Cerebellar nuclear complex (tissue), 1 donor: ENCODE measurements at places on chromosomes 5 and 9.

GRCh38 chr9:126430124-126430523 is 103.5 kb downstream of the MVB12B start:
- no peak for DNase-seq

DNA sequence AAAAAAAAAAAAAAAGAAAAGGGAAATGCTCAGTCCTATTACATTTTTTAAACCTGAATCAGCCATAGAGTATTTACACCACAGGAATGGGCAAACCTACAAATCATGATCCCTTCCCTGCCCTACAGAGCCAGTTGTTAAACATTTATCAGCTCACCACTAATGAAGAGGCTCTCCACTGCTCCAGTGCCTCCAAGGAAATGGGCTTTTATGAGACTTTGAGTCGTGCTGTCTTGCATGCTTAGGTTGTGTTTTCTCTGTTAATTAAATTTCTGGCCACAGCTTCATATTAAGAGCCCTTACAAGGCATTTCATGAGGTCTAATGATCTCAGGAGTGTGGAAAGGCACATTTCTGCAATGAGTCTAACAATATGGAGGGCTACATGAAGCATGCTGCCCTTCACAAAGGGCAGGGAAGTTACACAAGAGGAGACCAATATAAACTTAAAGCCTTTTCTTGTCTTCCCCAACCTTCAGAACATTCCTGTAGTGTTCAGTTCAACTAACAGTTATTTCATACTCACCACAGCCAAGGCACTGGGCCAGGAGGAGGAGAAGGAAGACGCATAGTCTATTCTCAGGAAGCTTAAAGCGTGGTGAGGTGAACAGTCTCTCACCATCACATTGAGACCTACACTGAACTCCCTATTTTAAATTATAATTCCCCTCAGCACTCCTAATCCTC is 140.1 kb upstream of the ABCA1 start:
- no peak for DNase-seq

DNA sequence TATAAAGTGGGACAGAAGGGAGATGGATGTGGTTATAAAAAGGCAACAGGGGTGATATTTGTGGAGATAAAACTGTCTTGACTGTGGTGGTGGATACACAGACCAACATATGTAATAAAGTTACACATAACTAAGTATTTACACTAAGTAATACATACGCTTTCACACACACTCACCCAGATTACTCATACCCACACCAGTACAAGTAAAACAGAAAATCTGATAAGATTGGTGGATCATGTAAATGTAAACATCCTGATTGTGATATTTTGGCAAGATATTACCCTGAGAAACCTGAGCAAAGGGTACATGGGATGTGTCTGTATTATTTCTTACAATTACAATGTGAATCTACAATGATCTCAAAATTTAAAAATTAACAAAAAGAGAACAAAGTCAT is 53.3 kb upstream of the SLIT3 start:
- no peak for DNase-seq

- DNase-seq, result no peak
These were observed 176.0 kb downstream of the ATP10B start for GRCh38 chr5:160675988-160676387.

DNA sequence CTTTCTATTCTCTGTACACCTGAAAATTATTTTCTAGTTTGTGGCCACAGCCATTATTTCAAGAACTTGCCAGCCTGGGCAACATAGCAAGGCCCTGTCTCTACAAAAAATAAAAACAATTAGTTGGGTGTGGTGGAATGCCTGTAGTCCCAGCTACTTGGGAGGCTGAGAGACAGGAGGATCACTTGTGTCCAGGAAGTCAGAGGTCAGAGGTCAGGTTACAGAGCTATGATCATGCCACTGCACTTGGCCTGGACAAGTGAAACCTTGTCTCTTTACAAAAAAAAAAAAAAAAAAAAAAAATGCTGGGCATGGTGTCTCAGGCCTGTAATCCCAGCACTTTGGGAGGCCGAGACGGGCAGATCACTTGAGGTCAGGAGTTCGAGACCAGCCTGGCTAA is 58.3 kb downstream of the HMGCR start:
- no peak for DNase-seq

- no peak for DNase-seq
These were observed 61.0 kb upstream of the C5orf58 start for GRCh38 chr5:170171811-170172210.

- no peak for DNase-seq
These were observed 106.8 kb upstream of the NREP start for GRCh38 chr5:111863801-111864200.

GRCh38 chr9:134555094-134555650 is 86.4 kb upstream of the COL5A1 start:
- DNase-seq, result no peak

- DNase-seq, result no peak
These were observed 33.5 kb upstream of the HOMER1 start for GRCh38 chr5:79547429-79547822.

DNA sequence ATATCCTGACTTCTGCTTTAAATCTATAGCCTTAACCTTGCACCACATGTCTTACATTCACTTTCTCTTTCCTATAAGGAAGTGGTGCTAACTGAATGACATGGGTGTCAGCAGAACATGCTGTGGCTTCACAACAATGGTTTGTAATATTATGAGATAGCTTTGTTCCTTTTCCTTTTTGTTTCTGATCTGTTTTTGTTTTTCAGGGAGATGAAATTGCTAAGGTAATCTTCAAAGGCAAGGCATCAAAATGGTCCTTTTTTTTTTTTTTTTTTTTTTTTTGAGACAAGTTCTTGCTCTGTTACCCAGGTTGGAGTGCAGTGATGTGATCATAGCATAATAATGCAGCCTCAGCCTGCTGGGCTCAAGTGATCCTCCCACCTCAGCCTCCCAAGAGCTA is 53.6 kb upstream of the RANBP6 start:
- DNase-seq, result no peak

- DNase-seq, result no peak
These were observed 17.9 kb downstream of the NDST1 start for GRCh38 chr5:150525781-150526180.

DNA sequence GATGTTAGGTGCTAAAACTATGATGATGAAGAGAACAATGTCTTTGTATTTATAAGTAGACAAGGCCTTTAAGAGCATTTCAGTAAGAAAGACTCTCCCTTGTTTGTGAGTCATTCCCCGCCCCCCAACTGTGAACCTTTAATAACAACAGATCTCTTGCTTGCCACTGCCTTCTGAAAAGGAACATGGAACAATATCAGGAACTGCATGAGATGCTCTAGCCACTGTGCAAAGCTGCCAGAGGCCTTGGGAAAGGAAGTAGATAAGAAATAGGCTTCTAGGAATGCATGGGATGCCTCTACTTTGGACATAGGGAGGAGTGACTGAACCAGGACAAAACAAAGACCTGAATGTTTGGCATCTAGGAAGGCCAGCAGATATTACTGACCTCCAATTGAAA is 296.1 kb upstream of the MPDZ start:
- DNase-seq, result no peak

DNA sequence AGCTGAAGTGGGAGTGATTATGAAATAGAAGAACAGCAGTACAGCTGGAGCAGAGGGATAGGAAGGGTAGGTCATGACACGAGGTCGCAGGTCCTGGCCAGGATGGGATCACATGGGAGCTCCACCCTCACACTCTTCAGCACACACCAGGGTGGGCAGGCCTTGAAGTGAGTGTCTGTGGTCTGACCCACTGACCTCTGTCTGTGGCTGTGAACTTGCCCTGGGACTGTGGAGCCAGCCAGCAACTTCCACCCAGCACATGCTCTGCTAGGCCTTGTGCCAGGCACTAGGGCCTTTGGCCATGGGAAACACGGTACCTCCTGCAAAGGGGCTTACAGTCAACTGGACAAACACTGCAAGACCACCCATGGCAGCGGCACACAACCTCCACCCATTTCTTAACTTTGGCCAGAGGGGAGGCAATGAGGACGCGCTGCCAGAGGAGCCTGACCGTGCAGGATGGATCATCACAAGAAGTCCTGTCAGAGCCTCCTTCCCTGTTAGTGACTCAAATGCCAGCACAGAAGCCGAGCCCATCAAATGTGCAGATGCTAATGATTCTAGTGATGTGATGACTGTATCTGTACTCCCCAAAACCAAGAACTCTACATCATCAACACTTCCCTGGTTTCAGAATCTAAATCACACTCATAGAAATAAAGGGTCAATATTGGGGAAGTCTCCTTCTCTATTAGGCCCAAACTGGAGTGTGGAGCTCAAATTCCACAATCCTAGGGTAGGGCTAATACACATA is 113.6 kb downstream of the DPYSL3 start:
- no peak for DNase-seq

GRCh38 chr5:9363026-9363425 is 182.8 kb downstream of the SEMA5A start:
- no peak for DNase-seq

DNA sequence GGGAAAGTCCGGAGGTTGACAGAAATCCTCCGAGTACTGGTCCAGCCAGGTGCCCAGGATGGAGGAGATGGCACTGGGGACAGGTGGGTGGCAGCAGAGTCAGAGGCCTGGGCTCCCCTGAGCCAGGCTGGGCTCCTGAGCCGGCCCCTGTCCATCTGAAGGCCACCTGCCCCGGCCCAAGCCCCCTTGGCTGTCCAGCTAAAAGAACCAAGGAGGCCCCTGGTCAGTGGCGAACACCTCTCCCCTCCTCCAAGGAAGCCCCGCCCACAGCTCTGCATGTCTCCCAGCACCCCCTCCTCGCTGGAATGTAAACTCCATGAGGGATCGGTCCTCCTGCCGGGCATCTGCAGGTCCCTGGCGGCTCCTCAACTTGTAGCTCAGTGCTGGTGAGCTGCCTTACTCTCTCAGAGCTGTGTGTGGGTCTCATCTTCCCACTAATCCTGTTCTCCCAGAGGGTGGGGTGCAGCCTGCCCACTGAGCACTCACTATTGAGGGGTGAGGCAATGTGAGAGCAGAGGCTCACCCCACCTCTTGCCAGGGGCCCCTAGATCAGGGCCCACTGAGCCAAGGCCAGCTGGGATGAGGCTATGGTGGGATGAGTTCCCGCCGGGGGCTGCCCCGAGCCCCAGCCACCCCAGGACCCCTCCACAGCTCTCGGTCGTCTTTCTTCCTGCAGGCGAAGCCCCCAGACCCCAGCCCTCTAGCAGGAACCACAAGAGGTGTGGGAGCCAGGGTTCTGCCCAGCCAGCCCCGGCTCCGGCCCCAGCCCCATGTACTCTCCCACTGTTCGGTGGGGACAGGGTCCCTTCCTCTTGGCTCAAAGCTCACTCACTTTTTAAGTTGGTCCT is 12.0 kb downstream of the RALGDS start:
- no peak for DNase-seq
